ENCODE measurements at places on chromosomes 6 and 20. TPM values are rescaled to one million over a fixed set of nuclear protein-coding genes. Genes with fewer than 3 reads are reported as not detected.

GRCh38 chr6:44182911-44183390 is 24.3 kb downstream of the CAPN11 start:
- DNase-seq: no peak

The NT5E gene
- 4.8 TPM for polyA plus RNA-seq

GRCh38 chr6:2909718-2910117 is 6.6 kb upstream of the SERPINB9 start:
- no peak for DNase-seq

GRCh38 chr6:41257369-41258195 is 28.9 kb downstream of the TREM1 start:
- DNase-seq: peak; percentile 87

- DNase-seq: no peak
Measured at GRCh38 chr6:107719160-107719559, 105.0 kb downstream of the SCML4 start.

GRCh38 chr6:139832493-139833305 is 458.3 kb upstream of the CITED2 start:
- DNase-seq: no peak

DNA sequence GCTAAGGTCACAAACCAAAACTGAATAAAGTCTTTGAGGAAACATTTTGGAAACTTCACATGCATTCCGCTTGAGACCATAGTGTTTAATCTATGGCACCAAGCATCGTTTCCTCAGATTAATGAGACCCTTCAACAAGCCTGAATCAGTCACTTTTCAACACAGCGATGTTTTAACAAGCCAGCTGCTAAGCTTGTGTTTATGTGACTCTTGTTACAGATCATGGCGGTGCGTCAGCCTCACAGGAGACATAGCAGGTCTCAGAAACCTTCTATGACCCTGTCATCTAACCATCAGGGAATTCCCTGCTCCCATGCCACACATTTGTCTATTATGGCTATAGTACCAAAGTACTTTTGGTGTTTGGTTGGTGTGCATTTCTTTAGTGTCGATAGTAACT is 57.2 kb downstream of the MTFR2 start:
- no peak for DNase-seq

The FGD2 gene
- 1.3 TPM for polyA plus RNA-seq

The THBS2 gene
- polyA plus RNA-seq: 12.2 TPM

DNA sequence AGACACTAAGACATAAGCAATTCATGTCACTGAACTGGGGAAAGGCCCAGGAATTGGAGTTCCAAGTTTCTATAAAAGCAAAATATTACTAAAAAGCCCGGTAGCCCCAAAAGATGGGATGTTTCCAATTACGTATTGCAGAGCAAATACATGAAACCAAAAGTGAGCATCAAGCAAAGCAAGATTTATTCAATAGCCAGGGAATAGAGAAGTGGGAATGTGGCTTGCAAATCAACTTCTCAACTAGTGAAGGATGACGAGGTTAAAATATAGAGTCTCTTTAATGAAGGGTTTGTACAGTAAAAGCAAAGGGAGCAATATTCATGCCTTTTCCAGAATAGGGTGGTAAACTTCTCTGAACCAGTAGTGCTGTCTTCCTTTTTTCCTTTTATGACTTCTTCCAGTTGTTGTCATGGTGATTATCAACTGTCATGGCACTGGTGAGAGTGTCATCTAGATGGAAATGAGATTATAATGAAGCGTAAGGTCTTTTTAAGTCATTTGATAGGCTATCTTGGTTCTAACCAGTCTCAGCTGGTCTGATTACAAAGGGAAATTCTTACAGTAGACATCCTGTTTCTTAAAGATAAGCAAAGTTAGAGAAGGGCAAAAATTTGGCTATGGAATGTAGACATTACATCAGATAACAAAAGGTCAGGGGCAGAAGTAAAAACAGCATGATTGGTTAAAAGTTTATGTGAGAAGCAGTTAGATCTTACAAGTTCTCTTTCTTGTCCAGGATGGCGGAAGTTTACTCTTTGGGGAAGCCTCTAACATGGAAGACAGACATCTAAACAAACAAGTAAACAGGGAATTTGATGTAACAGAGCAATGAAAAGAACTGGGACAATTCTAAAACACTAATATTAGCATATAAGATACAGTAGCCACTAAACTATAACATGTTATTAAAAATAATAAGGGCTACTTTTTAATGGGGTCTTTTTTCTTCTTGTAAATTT is 96.9 kb downstream of the TBX18 start:
- no peak for DNase-seq

GRCh38 chr20:13261460-13262301 is 40.6 kb downstream of the ISM1 start:
- no peak for DNase-seq

DNA sequence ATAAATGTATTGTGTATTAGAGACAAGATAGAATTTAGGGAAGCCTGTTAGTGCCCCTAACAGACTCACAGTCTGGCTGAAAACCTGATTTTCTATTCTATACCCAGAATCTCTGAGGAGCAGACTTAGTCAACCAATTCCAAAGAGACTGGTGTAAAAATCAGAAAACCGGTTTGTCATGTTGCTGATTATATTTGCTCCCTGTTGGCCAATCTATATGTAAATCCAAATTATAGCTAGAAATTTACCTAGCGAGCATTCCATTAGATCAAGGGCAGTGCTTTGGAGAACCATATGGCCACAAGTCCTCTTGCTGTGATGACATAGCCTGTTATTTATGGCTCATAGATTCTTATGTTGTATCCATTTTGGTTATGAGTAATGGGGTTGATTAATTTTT is 4.8 kb downstream of the NFYA start:
- DNase-seq: no peak

DNA sequence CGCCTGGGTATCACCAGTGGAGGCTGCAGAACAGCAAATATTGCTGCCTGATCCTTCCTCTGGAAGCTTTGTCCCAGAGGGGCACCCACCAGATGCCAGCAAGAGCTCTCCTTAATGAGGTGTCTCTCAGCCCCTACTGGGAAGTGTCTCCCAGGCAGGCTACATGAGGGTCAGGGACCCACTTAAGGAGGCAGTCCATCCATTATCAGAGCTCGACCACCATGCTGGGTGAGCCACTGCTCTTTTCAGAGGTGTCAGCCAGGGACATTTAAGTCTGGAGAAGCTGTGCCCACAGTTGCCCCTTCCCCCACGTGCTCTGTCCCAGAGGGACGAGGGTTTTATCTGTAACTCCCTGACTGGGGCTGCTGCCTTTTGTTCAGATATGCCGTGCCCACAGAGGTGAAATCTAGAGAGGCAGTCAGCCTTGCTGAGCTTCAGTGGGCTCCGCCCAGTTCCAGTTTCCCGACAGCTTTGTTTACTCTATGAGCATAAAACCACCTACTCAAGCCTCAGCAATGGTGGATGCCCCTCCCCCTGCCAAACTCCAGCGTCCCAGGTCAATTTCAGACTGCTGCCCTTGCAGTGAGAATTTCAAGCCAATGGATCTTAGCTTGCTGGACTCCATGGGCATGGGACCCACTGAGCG is 25.9 kb upstream of the AIG1 start:
- DNase-seq: no peak

DNA sequence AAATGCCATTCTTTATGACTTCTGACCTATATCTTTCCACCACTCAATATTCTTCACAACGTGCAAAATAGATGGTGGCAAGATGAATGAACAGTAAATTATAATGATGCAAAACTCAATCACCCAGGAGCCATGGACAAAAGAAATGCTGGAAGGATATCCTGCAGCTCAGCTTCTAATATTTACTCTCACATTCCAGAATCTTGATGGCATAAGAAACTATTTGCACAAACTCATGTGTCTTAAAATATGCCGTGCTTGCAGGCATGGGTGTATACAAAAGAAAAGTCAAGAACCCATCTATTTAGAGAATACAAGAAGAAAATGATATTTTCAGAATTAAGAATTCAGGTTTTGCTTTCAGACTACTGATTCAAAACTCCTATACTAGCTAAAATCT is 217.8 kb downstream of the SLC35F1 start:
- no peak for DNase-seq

The CLPSL1 gene
- polyA plus RNA-seq: 0.72 TPM

GRCh38 chr6:16669227-16669626 is 92.0 kb downstream of the ATXN1 start:
- no peak for DNase-seq

DNA sequence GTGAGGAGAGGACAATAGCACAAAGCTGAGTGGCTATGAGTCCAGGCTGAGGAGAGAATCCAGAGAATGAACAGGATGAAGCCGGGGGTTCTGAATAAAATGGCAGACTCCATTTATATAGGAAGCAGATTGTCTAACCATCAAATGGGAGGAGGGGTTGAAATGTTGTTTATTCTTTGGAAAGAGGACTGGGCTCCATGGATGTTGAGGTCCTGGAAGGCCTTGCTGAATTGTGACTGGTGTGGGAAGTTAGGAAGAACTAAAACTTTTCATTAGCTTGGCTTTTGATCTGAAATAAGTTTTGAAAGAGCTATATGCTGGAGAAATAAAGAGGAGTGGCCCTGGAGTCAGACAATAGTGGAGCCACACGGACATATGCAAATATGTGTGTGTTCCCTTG is 647.8 kb downstream of the RNF144B start:
- DNase-seq: no peak

The LY86 gene
- 2.2 TPM for polyA plus RNA-seq

- DNase-seq: no peak
Measured at GRCh38 chr6:168458101-168458500, 17.1 kb downstream of the SMOC2 start.

DNA sequence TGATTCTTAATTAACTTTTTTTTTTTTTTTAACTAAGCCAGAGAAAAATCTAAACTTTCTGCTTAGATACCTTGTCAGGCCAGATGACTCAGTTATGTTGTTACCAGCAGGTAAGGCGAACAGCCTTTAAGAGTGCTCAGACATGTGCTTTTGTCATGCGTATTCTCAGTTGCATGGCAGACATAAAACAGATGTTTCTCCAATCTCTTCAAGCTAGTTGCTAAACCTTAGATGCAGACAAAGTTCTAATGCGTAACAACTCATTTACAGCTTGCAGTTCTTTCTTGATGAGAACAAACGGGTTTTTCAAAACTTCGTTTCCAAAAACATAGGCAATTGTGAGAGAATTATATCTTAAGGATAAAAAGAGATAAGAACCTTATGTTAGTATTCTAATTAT is 49.6 kb upstream of the GFRAL start:
- DNase-seq: no peak

DNA sequence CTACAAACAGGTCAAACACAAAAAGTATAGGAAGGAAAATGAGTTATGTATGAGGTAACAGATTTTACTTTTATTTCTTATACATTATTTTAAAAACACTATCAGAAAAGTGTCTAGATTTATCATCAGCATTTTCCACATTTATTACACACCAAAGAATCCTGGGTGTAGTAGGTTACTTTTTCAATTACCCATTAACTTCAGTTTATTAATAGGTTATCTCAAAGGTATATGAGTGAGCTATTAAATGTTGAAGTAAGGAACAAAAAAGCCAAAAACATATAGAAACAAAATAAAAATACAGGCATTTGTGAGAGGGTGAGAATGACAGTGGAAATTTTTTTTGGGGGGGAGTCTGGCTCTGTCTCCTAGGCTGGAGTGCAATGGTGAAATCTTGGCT is 150.5 kb downstream of the SIM1 start:
- DNase-seq: no peak

GRCh38 chr6:169533301-169534038 is 168.4 kb downstream of the WDR27 start:
- no peak for DNase-seq

The FITM2 gene
- polyA plus RNA-seq: 8.2 TPM

DNA sequence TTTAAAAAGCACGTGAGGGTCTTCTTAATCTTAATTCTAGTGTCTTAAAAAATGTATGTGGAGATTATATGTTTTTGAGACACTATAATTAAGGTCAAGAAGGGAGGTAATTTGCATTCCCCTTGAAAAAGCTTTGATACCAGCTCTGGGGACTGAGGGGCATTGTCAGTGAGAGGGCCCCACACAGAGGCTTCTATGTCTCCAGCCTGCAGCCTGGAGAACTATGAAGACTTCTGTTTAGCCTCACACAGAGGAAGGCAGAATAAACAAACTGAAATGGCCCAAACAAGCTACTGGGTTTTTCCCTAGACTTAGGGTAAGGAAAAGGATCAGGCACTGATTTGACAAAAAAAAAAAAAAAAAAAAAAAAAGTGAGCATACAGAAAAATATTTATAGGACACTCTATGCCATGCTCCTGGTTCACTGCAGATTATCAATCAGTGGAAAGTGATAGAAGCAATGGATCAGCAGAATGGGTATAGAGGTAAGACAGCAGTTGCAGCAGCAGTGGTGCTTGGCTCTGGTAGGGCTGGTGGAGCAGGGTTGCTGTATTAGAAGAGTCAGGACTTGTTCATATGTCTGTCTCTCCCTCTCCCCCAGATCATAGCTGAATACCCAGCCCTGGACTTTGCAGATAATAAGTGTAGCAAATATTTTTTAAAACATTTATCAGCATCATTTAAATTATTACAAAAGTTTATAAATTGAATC is 85.4 kb downstream of the KLHL32 start:
- DNase-seq: no peak

The MUC22 gene
- not detected for polyA plus RNA-seq

The FOXF2 gene
- 0.08 TPM for polyA plus RNA-seq

The MAP3K7 gene
- polyA plus RNA-seq: 54.7 TPM

- DNase-seq: no peak
Measured at GRCh38 chr6:14294270-14294951, 176.8 kb downstream of the CD83 start.

- DNase-seq: peak; percentile 97
Measured at GRCh38 chr20:49219091-49219923, at the start of gene DDX27. DDX27 (plus strand) TSS chr20:49219416; CDS start chr20:49219449, 33 bp downstream.

The BTNL2 gene
- 0.37 TPM for polyA plus RNA-seq

DNA sequence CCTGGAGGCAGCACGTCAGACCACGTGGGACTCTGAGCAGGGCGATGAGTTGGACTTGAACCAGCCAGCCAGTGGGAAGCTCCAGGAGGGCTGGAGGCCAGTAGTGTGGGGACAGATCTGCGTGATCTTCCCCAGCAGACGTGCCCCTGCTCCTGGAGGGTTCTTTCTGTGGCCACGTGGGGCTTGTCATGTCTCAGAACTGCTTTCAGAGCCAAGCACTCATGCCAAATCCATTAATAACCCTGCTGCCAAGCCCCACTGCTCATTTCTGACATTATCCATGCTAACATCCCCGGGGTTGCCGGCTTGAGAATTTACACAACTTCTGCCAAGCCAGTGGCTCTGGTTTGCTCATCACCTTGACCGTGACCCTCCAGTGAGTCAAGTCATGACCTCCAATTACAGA is 38.3 kb downstream of the SIRPA start:
- DNase-seq: no peak

GRCh38 chr6:13766201-13766634 is 48.1 kb downstream of the MCUR1 start:
- DNase-seq: no peak

DNA sequence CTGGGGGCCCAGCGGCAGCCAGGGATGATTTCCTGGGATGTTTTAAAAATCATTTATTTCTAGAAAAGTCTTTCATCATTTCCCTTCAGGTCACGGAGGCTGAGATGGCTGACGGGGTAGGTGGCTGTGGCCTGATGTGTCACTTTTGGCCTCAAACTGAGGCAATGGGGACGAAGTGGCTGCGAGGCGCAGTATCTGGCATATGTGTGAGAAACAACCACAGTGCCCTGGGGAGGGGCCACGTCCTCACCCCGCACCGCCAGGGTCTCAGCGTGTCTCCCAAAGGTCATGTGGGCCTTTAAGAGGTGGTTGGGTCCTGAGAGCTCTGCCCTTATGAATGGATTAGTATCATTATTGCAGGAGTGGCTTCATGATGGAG is 120.0 kb downstream of the CEBPB start:
- DNase-seq: no peak

The ENPP1 gene
- 17.8 TPM for polyA plus RNA-seq
